Activated CD8-positive, alpha-beta memory T cell treated with anti-CD3 and anti-CD28 coated beads, Interleukin-2, amount 10 ng/mL, durations not matched to agents 7 days and 5 days (primary cell): ENCODE measurements at places on chromosomes 7 and 10. TPM values are rescaled to one million over a fixed set of nuclear protein-coding genes. Genes with fewer than 3 reads are reported as not detected.
A peak's percentile ranks its signal among the peaks of the same experiment; 100 is the strongest.

- DNase-seq = peak; percentile 78
These were observed at the start of gene FOXK1 for GRCh38 chr7:4681886-4682620. Gene FOXK1, plus strand, starts transcription at chr7:4682295. Its CDS starts 14 bp downstream, at chr7:4682309.

- DNase-seq = peak; percentile 35
These were observed 65.5 kb upstream of the NKX6-2 start for GRCh38 chr10:132851451-132851850.

DNA sequence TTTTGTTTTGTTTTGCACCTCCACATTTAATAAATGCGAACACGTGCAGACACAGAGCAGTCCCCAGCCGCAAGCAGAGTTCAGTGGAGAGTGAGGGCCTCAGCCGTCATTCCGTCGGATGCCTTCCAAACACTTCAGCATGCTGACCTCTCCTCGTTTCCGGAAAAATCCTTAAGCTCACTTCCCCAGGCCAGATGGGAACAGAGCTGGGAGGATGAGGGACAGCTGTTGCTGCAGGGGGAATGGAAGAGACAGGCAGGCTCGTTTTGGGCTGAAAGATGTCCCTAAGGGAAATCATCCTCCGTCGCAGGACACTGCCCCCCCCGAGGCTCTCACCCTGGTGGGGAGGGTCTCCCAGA is 17.2 kb upstream of the FGFR2 start:
- no peak for DNase-seq

DNA sequence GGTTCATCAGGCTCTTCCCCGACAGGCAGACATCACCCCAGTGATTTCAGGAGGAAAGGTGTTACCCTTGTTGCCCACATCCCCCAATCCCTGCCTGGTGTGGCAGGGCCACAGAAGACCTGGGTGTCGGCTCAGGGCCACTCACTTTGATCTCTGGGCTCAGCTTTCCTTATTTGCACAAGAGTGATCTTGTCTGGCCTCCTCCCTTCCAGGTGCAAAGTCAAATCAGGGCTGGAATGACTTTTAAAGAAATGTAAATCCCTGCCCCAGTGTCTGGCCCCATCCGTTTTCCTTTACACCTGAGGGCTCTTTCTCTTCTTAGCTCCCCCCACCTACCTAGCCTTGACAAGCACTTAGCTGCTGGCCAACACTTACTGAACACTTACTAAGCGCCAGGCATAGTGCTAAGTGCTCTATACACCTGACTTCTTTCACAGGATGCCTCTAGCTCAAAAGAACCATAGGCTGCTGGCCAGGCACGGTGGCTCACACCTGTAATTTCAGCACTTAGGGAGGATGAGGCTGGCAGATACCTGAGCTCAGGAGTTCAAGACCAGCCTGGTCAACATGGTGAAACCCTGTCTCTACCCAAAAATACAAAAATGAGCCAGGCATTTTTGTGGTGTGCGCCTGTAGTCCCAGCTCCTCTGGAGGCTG is 979 bp upstream of the NODAL start:
- DNase-seq = no peak

GRCh38 chr7:130853503-130854279 is 119.7 kb upstream of the KLF14 start:
- no peak for DNase-seq

- DNase-seq = no peak
These were observed 691.0 kb upstream of the MBL2 start for GRCh38 chr10:53463539-53463938.

DNA sequence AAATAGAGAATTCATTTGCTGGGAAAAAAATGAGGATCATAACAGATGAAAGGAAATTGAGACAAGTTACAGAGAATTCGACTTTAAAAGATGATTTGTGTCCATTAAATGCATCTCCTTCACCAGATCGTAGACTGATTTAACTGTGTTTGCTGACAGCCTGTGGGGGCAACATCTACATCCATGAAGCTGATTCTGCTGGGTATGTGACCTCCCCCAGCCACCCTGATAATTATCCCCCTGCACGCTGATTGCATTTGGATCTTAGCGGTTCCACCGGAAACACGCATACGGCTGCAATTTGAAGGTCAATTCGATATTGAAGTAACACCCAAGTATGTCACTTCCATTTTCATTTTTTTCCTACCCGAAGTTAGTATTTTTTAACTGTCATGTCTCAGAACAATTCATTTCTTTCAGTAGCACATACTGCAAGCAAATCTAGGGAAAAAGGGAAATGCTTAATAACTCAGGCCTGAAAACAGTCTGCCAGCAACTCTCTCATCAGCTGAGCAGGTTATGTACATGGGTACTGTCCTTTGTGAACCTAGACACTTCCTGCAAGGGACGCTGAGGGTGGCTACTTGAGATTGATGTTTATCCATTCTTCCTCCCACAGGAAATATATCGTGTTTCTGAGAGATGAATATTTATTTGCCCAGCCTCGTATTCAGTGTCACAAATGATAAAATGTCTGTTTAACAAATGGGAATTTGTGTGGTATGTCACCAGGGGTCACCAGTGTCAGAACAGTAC is 134.9 kb downstream of the ZNF22 start:
- no peak for DNase-seq

DNA sequence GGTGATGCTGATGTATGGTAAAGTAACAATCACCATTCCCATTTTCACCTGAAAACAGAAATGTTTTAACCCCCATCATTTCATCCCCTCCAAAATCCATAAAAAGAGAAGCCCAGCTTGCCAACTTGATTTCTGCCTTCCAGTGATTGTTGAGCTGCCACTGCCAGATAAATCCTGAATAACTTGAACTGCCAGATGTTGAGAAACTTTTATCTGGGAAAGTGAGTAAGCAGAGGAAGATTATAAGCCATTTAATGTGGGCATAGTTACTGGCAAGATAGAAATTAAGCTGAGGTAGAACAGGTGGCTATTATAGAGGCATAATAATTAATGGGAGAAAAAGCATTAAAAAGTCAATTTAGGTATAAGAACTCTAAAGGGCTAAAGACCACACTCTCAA is 534.1 kb downstream of the ANKRD7 start:
- DNase-seq = no peak

Gene ADRB1
- 2.8 TPM for total RNA-seq

Gene EGR2
- 4.7 TPM for total RNA-seq

Gene BTBD16
- not detected for total RNA-seq

Gene SPDYE9
- total RNA-seq = not detected
